Activated CD4-positive, alpha-beta T cell treated with anti-CD3 and anti-CD28 coated beads, Interleukin-2, amount 10 ng/mL, durations not matched to agents 24 days and 14 days (primary cell): ENCODE measurements at places on chromosomes 1 and 21.

DNA sequence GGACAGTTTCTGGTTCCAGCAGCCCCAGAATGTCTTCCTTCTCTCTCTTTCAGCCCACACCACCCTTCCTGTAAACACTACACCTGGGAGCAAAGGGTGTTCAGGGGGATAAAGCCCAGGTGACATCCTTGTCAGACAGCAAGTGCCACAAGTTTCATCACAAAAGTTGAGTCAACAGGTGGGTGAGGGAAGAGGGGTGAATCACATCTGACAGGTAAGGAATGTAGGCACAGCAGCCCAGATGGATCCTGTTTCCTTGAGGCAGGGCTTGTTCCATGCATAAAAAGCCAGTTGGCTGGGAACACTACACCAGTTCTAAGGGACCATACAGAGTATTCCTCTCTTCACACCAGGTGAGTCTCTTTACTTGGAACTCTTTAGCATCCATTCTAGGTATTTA, at the start of gene SPRR1B:
SPRR1B (plus strand) TSS at position 309 of the 400 bp plus-strand sequence. CDS start 1,143 bp downstream, outside the sequence.
- DNase-seq: no peak

GRCh38 chr1:83055391-83056170, 943.4 kb downstream of the TTLL7 start:
- DNase-seq: no peak

- no peak for DNase-seq
Measured at GRCh38 chr1:153550827-153551500, 1.9 kb upstream of the S100A3 start.

DNA sequence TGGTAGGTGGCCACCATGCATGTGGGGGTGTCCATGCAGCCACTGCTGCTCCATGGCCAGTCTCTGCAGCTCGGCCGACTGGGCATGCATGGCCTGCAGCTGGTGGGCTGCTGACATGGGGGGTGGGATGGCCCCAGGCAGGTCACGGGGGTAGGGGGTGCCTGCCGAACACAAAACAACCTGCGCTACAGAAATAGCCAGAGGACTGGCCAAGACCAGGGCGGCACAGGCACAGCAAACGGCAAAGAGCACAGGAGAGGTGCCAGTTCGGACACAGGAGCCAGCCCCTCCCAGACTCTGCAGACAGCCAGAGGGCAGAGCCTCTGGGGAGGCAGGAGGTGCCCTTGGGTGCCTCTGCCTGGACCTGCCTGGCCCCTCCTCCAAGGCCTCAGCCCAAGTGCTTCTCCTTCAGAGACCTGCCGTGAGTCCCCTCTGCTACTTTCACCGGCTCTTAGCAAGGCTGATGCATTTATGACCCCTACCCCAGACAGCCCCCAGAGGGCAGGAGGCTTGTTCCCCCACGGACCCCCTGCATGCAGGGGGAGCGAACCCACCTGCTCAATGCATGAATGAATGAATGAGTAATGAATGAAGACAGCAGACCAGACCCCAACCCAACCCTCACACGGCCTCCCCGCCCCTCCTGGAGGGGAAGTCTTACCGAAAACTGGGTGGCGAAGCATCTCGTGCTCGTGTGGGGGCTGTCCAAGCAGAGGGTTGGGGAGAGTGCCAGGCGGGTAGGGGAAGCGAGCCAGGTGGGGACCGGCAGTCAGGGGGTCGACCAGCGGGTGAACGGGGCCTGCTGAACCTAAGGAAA, 37.7 kb downstream of the SLC45A1 start:
- DNase-seq: no peak

GRCh38 chr1:198641501-198641900, 2.7 kb downstream of the PTPRC start:
- peak; percentile 87 for DNase-seq

DNA sequence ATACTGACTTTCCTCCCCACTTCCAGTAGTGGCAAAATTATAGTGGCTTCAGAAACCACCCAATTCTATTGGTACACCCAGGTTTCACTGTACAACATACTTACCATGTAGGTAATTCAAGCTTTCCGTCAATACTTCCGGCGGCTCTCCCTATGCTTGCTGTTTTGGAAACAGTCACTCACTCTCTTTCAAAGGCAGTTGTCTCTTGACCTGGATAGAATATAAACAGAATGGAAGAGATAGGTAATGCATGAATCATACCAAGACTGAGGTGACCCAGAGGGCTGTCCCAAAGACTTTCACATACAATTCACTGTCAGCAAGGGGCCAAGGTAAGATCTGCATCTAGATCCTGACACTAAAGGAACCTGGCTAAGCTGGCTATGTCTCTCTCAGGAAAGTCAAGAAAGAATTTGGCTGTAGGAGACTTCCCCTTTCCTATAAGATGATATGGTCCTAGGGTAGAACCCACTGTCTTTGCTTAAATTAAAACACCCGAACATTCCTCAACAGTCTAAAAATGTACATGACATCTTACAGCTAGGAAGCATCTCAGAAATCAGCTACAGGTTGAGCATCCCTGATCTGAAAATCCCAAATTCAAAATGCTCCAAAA, 59.6 kb downstream of the LUZP1 start:
- peak; percentile 66 for DNase-seq

DNA sequence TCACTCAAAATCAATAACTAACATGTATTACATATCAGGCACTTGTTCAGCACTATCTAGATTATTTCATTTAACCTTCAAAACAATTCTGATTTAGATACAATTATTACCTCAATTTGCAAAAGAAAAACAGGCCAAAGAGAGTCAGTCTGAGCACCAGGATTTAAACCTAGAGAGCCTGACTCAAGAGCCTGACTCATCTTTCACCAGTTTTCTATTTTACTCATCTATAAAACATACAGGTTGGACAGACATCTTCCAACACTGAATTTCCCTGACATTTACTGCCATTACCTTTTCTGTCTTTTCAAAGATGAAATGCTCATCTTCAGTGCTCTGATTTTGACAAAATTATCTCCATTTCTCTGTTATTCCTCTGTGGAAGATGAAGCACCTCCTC, 116.5 kb downstream of the MRPL39 start:
- no peak for DNase-seq

GRCh38 chr1:46363121-46363520, 22.5 kb downstream of the NSUN4 start:
- DNase-seq: no peak

DNA sequence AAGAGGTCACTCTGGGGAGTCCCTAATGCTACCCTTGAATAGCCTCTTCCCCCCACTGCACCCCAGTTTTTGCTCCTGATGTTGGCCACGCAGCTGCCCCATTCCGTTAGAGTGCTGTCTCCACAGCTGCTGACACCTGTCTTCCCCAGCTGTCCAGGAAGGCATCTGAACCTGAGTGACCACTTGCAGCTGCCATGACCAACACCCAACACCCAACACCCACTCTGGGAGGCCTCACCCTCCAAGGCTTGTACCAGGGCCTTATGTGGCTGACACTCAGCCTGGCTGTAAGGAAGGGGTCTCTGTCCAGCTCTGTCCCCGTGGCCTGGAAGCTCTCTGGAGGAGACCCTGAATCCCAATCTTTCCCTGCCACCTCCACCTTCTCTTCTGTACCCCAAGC, 26.7 kb upstream of the LDLRAP1 start:
- no peak for DNase-seq

DNA sequence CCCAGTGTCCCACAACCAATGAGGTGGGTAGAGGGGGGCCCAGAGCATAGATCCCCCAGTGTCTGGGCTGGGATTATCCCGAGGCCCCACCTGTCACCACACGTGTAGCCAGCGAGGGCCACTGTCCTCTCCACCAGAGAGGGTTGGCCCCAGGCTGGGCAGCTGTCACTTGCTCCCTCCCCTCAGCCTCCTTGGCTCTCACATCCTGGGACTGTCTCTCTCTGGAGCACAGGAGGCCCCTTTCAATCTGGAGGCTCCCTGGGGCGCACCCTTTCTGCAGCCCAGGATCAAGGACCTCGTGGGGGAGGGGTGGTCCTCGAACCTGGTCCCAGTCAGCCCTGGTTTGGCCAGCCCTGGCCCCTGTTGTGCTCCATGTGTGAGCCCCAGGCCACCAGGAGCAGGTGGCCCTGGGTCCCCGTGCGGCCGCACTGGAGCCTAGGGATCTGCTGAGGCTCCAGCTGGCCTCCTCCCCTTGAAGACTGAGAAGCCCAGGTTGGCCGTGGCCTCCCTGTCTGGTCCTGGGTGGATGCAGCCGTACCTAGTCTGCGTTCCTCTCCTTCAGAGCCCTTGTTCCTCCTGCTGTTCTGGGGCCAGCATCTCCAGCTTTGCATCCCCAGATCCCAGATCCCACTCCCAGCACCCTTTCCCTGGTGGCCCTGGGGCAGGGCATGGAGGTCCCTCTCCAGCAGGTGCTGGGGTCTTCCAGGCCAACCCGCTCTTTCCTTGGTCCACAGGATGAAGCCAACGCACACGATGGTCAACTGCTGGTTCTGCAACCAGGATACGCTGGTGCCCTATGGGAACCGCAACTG, 6.7 kb downstream of the TMEM201 start:
- DNase-seq: no peak

DNA sequence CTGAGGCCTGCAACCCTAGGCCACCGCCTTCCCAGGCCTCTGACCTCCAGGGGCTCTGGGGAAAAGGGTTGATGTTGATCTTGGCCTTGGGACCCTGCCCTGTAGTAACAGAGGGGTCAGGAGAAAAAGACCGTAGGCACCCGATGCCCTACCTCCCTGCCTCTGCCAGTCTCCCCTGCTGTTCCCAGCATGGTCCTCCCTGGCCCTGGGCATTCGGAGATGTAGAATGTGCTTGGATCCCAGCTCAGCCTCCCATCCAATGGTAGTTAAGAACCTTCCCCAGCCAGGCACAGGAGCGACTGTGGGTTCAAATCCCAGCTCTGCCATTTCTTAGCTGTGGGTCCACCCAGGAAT, 72.0 kb upstream of the TARDBP start:
- DNase-seq: no peak

DNA sequence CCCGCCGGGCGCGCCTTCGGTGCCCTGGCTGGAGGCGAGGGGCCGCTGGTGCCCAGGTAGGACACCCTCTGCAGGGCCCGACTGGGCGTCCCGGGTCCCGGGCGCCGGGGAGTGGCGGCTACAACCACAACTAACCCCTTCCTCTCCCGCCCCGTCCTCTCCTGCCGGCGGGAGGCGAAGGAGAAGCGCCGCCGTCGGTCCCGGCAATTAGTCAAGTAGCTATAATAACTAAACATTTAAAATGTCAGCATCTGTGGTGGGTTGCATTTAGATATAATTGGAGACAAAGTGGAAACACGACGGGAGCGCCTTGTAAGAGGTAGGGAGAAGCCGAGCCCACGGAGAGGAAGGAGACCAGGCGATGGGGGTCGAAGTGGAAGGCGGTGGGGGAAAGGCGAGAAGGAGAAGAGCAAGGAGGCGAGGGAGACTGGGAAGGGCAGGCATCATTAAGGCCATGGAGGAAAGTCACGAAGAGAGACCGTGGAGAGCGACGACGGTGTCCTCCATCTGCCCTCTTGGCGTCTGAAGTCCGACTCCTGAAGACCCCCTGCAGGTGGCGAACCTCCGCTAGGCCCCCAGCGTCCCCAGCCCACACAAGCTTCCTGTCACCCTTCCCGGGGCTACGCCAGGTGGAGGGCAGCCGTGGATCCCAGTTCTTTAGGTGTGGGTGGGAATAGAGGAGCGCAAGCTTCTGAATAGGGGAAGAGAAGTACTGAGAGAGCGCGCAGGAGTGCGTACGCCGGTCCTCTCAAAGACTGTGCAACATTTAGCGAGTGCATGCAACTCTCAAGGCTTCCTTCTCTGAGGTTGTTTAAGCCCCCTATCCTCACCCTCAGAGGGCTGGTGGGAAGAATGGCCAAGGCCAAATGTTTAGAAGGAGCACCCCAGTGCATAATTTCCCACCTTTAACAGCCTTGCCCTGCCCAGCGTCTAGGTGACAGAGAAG, 1.6 kb downstream of the CNIH3 start:
- no peak for DNase-seq

- no peak for DNase-seq
Measured at GRCh38 chr1:216224233-216224632, 199.0 kb downstream of the USH2A start.

DNA sequence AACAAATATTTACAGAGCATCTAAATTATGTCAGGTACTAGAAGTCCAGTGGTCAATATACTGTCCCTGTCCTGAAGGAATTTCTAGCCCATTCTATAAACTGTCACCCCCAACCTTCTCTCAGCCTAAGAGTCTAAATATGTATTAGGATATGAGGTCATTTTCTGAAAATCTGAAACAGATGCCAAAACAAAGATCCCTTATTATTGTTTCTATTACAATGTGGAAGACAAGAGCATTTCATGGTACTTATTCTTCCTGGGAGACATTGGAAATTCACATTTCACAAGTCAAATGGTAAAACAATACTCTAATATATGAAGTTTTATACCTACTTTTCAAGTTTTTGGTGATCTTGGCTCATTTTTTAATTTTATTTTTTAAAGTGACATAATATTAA, 2.6 kb downstream of the CLCA1 start:
- no peak for DNase-seq

- DNase-seq: peak; percentile 14
Measured at GRCh38 chr1:209886219-209886536, 51.8 kb upstream of the SYT14 start.

- no peak for DNase-seq
Measured at GRCh38 chr21:21968810-21969209, 970.6 kb downstream of the NCAM2 start.

GRCh38 chr1:165056914-165057313, 299.6 kb downstream of the LMX1A start:
- DNase-seq: no peak

- no peak for DNase-seq
Measured at GRCh38 chr1:73765551-73766233, 432.3 kb downstream of the LRRIQ3 start.

DNA sequence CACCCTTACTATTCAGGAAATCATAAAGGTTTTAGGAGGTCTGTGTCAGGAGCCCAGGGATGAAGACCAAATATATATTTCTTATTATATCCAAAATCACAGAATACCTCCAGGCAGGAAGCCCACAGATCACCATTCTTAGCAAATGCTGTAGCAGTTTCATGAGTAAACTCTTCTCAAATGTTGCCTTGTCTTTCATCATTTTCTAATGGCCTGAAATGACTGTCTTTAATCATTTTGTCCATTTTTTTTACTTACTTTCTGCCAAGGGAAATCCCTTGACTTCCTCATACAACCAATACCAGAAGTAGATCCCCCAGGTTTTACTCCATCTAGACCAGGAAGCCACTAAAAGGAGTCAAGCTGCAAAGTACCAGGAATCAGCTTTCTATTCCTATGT, 32.4 kb downstream of the PSMG1 start:
- no peak for DNase-seq

DNA sequence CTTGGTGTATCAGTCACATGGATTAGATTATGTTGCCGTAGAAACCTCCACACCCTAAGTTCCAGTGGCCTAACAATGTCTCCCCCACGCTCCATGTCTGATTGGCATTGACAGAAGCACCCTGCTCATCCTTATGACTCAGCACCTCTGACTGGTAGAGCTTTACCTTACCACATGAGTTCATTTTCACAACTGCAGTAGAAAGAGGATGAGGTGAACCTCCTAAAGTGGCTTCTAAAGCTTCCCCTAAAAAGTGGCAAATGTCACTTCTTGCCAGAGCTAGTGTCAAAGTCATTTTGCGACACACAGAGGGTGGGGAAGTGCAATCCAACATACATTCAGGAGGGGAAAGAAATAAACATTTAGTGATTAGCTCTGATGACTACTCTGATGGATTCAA, 30.6 kb upstream of the LYPD8 start:
- peak; percentile 52 for DNase-seq

- DNase-seq: no peak
Measured at GRCh38 chr21:46151261-46151988, 4.0 kb downstream of the FTCD start.

GRCh38 chr21:36255663-36256062, 64.3 kb upstream of the MORC3 start:
- DNase-seq: no peak

- peak; percentile 94 for DNase-seq
Measured at GRCh38 chr1:9689011-9689706, 37.6 kb downstream of the PIK3CD start.
